ENCODE measurements at places on chromosomes 13 and 19. TPM values are rescaled to one million over a fixed set of nuclear protein-coding genes. Genes with fewer than 3 reads are reported as not detected.

- no peak overlapping the region for H3K4me3 ChIP-seq
- H3K27ac ChIP-seq: no peak overlapping the region
- H3K36me3 ChIP-seq: no peaks in the 10 kb centered on the region
Measured at GRCh38 chr13:105847527-105848291, 687.8 kb downstream of the EFNB2 start.

The LRRC8E gene
- not detected for total RNA-seq

- H3K4me1 ChIP-seq: no peaks in the 10 kb centered on the region
- H3K4me3 ChIP-seq: peak overlapping the region; percentile 63
- no peaks in the 10 kb centered on the region for H3K27me3 ChIP-seq
- DNase-seq: peak; percentile 70
Measured at GRCh38 chr19:50206191-50206590, 2.8 kb downstream of the MYH14 start.

DNA sequence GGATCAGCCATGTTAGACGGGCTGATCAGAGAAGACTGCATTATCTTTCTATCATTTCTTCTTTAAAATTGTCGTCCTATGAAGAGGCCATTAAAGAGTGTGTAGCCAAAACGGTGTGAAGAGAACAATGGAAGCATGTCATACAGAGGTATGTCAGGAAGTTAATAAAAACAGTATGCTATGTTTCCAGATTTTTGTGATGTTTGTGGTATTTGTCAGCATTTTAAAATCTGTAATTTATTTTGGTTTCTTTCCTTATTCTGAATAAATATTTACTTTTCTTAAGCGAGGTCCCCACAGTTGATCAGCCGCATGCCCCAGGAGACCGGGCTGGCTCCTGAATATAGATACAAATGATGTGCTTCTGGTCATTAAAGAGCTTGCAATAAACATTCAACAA lies 142.9 kb upstream of the SERP2 start:
- no peaks in the 10 kb centered on the region for H3K36me3 ChIP-seq
- DNase-seq: no peak
- H3K27me3 ChIP-seq: no peaks in the 10 kb centered on the region
- H3K4me3 ChIP-seq: no peak overlapping the region
- H3K27ac ChIP-seq: peak overlapping the region; percentile 76

The MISP gene
- 116 TPM for total RNA-seq

DNA sequence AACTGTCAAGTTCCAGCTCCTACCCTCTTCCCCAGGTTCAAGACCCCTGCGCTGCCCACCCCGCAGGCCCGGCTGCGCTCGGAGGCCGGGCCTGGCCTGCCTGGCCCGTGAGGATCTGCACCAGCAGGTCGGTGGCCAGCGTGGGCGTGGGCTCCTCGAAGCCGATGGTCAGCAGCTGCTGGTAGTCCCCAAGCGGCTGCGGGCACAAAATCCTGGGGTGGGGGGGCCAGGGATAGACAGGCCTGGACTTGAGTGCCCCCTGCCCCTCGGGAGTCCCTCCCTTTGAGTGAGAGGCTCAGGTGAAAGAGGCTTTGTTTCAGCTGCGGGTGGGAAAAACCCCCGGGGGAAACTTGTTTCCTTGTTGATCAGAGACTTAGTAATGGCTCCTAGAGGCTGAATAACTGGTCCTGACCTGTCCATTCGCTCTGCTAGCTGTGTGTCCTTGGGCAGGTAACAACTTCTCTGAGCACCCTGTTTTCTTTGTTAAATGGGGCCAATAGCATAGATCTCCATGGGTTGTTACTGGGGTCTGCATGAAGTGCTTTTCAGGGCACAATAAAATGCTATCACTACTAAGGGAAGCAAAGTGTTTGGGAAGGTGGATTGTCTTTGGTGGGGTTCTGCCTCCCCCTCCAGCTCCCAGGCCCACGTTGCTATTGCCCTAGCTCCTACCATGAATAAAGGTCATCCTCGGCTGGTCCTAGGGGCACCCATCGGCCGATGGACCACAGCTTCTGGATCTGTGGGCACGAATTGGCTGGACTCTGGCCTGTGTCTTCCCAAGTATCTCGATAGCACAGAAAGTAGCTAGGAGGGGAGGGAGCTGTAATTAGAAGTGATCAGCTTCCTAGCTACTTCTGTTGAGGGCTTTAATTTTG lies 3.5 kb downstream of the C19orf67 start:
- no peaks in the 10 kb centered on the region for H3K36me3 ChIP-seq
- H3K27me3 ChIP-seq: no peaks in the 10 kb centered on the region
- peak; percentile 63 for DNase-seq
- H3K4me3 ChIP-seq: peak overlapping the region; percentile 83
- peak overlapping the region; percentile 86 for H3K27ac ChIP-seq

The PTPRH gene
- 259 TPM for total RNA-seq

- peak overlapping the region; percentile 93 for H3K27ac ChIP-seq
- no peaks in the 10 kb centered on the region for H3K36me3 ChIP-seq
- H3K4me1 ChIP-seq: peaks cover 11% of the 10 kb centered on the region
- no peaks in the 10 kb centered on the region for H3K27me3 ChIP-seq
Measured at GRCh38 chr19:46944918-46945628, 74.6 kb upstream of the NPAS1 start.

The TEKTIP1 gene
- total RNA-seq: 11.1 TPM

The ZNF714 gene
- total RNA-seq: 14.3 TPM

DNA sequence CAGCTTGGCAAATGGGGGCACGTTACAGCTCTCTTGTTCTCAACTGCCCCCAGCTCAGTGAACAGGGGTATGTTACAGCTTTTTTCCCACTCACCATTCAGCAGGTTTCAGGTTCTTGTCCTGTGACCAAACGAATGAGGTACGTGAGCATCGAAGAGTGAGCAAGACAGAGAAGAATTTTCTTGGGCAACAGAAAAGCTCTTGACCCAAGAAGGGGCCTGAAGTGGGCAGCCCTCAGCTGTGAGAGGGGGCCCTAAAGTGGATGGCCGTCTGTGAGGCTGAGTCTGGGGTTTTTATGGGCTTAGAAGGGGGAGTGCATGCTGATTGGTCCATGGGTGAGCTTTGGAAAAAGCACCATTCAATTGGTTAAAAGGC lies 21.4 kb downstream of the CCDC70 start:
- no peaks in the 10 kb centered on the region for H3K36me3 ChIP-seq
- DNase-seq: no peak
- no peak overlapping the region for H3K4me3 ChIP-seq
- H3K4me1 ChIP-seq: no peaks in the 10 kb centered on the region
- H3K27me3 ChIP-seq: no peaks in the 10 kb centered on the region

- DNase-seq: no peak
- H3K36me3 ChIP-seq: peaks cover 82% of the 10 kb centered on the region
- H3K27ac ChIP-seq: peak overlapping the region; percentile 38
- H3K27me3 ChIP-seq: no peaks in the 10 kb centered on the region
Measured at GRCh38 chr13:111280681-111281585, 39.5 kb upstream of the TEX29 start.

The PSMD8 gene
- 211 TPM for total RNA-seq

The WDR88 gene
- total RNA-seq: not detected

- no peaks in the 10 kb centered on the region for H3K36me3 ChIP-seq
- peak; percentile 15 for DNase-seq
- no peaks in the 10 kb centered on the region for H3K4me1 ChIP-seq
- H3K27me3 ChIP-seq: no peaks in the 10 kb centered on the region
Measured at GRCh38 chr19:35349614-35350521, 2.2 kb downstream of the FFAR1 start.

- no peak overlapping the region for H3K27ac ChIP-seq
- no peak for DNase-seq
- H3K4me1 ChIP-seq: no peaks in the 10 kb centered on the region
- H3K36me3 ChIP-seq: no peaks in the 10 kb centered on the region
- H3K27me3 ChIP-seq: no peaks in the 10 kb centered on the region
Measured at GRCh38 chr19:58038688-58039204, 4.9 kb downstream of the ZSCAN1 start.

GRCh38 chr19:51094696-51095279 lies 12.1 kb upstream of the KLK14 start:
- no peak overlapping the region for H3K4me3 ChIP-seq
- no peak for DNase-seq
- no peaks in the 10 kb centered on the region for H3K4me1 ChIP-seq
- H3K36me3 ChIP-seq: no peaks in the 10 kb centered on the region
- H3K27ac ChIP-seq: no peak overlapping the region

The ENOX1 gene
- total RNA-seq: not detected

GRCh38 chr13:41061914-41062837 lies 867 bp downstream of the WBP4 start:
- DNase-seq: no peak
- H3K36me3 ChIP-seq: no peaks in the 10 kb centered on the region
- H3K4me3 ChIP-seq: peak overlapping the region; percentile 76
- no peaks in the 10 kb centered on the region for H3K4me1 ChIP-seq
- H3K27me3 ChIP-seq: no peaks in the 10 kb centered on the region

DNA sequence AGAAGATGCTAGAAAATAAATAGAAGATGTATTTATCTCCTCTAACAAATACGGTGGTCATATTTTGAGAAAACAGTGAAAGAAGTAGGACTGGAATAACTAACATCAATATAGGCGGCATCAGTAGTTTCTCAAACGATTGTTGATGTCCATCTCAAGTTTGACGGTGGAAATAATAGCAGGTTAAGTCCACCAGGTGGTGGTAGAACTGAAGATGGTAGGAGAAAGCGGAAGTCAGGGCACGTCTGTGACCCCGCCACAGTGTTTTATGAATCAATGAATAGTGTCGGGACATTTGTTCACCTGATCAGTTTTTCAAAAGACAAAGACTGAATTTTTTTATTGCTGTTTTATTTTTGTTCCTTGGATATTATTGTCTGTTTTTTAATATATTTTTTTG lies 706.4 kb upstream of the SLC10A2 start:
- no peaks in the 10 kb centered on the region for H3K27me3 ChIP-seq
- H3K27ac ChIP-seq: no peak overlapping the region
- DNase-seq: no peak
- no peaks in the 10 kb centered on the region for H3K36me3 ChIP-seq

The TUBB4A gene
- not detected for total RNA-seq

The ZNF426 gene
- 7.0 TPM for total RNA-seq

DNA sequence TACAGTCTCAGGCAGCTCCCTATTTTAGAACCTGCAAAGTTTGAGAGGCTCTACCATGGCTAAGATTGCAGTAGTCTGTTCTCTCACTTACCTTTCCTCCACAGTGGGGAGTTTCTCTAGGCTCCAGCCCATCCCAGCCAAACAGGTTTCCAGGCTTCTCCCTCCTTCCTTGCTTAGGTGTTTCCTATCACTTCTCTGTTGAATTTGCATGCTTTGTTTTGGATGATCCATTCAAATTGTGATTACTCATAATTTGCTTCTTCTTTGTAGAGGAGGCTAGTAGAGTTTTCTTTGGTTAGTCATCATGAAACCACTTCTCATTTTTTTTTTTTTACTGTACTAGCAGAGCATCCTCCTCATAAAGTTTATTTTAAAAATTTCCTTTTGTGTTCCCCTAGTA lies 1242.2 kb upstream of the MIR17HG start:
- no peaks in the 10 kb centered on the region for H3K4me1 ChIP-seq
- H3K36me3 ChIP-seq: no peaks in the 10 kb centered on the region
- no peak overlapping the region for H3K27ac ChIP-seq
- H3K4me3 ChIP-seq: no peak overlapping the region

DNA sequence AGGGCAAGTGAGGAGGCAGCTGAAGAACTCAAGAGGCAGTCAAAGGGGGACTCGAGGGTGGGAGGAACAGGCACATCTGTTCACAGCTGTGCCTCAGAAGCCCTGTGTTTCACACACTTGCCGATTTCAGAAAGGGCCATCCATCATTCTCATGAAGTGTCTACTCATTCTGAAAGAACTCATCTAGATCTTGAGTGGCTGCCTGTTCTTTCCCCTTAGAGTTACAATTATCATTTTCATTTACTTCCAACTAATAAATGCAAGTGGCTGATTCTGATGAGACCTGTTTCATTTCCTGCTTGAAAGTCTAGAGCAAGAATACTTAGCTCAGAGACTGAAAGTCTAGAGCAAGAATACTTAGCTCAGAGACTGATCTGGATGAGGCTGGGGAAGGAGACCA lies 1145.1 kb downstream of the UQCRFS1 start:
- H3K27ac ChIP-seq: no peak overlapping the region
- H3K36me3 ChIP-seq: no peaks in the 10 kb centered on the region
- no peaks in the 10 kb centered on the region for H3K27me3 ChIP-seq
- no peak overlapping the region for H3K4me3 ChIP-seq
- DNase-seq: no peak

Measured in Peyer's patch (tissue), 4 donors.